ENCODE measurements at places on chromosomes 5 and 9.

- DNase-seq: no peak
Measured at GRCh38 chr5:175463641-175464040, 14.7 kb upstream of the SFXN1 start.

GRCh38 chr5:7857926-7858632, 7.1 kb upstream of the CFAP90 start:
- DNase-seq: no peak

- no peak for DNase-seq
Measured at GRCh38 chr9:97527626-97528528, 26.4 kb downstream of the TMOD1 start.

DNA sequence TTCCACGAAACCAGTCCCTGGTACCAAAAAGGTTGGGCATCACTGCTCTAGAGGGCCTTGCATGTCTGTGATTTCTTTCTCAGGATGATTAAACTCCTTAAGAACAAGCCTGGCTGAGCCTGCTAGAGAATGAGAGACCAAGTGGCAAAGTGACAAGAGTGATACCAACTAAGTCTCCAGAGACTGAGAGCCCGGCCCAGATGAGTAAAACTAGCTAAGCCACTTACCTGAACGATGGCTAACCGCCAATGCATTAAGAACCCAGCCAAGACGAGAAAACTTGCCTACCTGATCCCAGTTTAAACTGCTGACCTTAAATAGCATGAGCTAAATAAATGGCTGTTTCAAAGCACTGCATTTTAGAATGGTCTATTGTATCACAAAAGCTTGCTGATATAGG, 5.6 kb upstream of the CCDC152 start:
- DNase-seq: no peak

DNA sequence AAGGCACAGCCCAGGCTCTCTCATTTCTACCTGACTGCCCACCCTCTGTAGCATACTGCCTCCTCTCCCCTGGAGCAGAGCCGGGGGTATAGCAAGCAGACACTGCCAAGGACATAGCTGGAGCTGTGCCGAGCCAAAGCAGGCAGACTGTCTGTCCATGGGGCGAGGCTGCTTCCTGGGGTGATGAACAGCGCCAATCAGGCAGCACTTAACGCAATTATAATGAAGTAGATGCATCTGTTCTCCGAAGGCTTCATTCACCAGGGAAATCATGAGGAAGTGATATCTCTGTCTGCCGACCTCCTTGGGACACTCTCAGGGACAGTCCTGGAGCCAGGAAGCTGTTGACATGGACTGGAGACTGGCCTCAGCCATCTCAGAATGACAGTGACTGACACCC, 230.7 kb downstream of the ASTN2 start:
- DNase-seq: no peak

All from A172 (cell line).